Islet precursor cell (in vitro differentiated cells): ENCODE measurements at places on chromosomes 3 and 15.

DNA sequence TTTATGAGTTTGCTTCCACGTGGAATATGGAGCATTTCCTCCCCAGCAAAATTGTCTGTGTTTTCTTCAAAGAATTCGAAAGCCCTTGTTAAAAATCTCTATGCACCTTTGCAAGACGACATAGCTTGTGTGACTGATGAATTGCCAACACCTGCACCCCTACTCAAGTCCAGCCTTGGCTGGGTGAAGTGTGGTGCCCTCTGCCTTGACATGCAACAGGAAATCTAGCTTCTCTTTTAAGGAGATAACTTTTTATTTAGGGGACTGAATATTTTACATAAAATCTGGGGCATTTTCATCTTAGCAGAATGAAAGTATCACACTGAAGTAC, 647 bp downstream of the HMG20A start:
- DNase-seq = peak; percentile 46

GRCh38 chr15:99168601-99169580, 64.0 kb downstream of the SYNM start:
- no peak for DNase-seq

DNA sequence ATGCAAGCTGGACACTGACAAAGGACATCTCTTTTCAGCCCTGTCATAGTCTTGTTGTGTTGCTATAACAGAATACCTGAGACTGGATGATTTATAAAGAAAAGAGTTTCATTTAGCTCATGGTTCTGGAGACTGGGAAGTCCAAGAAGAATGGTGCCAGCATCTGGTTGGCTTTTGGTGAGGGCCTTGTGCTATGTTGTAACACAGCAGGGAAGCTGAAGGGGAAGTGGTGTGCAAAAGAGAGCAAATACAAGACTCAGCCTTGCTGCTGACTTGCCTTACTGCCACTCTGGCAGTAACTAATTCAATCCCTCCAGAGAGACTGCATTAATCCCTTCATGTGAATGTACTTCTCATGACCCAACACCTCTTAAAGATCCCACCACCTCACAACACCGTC, 356.3 kb upstream of the PROK2 start:
- no peak for DNase-seq

GRCh38 chr15:65355988-65356353, 21.8 kb downstream of the IGDCC3 start:
- no peak for DNase-seq

DNA sequence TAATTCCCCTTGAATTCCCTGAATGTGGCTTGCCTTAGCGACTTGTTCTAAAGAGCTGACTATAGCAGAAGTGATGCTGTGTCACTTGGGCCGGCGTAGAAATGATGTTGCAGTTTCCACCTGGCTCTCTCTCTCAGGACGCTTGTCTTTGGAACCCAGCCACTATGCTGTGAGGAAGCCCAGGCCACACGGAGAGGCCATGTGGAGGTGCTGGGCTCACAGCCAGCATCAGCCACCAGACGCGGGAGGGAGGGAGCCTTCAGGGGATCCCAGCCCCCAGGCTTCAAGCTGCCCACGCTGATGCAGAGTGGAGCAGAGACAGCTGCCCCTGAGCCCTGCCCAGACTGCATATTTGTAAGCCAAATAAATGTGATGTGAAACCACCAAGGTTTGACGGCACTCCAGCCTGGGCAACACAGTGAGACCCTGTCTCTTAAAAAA, 18.6 kb downstream of the RNU5B-1 start:
- DNase-seq = peak; percentile 52

DNA sequence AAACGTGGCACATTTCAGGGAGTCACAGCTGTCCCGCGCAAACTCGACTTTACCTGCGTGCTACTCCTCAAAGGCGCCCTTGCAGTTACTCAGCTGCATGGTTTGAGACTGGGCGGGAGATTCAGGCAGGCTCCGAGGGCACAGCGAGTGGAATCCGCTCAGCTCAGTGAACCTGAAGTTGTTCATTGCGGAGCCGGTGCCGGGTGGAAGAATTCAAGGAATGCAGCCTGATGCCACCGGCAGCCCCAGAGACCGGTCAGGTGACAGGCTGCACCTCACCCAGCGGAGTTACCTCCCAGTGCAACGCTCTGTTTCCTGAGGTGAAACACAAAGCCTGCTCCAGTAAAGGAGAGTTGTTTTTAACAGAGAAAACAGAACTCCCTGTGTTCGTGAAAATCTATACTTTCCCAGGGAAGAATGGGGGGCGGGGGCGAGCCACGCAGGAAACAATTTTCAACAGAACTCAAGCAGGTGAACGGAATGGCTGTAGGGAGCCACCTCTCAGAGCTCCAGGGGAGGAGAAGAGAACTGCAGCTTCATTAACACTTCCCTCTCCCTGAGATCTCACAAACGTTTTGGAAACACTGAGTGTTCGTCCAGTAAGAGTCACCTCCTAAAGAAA, 3.8 kb downstream of the VEPH1 start:
- DNase-seq = peak; percentile 96

GRCh38 chr15:91133511-91133910, 33.5 kb downstream of the SV2B start:
- DNase-seq = no peak

GRCh38 chr3:5226783-5227182, 39.3 kb downstream of the EDEM1 start:
- no peak for DNase-seq

DNA sequence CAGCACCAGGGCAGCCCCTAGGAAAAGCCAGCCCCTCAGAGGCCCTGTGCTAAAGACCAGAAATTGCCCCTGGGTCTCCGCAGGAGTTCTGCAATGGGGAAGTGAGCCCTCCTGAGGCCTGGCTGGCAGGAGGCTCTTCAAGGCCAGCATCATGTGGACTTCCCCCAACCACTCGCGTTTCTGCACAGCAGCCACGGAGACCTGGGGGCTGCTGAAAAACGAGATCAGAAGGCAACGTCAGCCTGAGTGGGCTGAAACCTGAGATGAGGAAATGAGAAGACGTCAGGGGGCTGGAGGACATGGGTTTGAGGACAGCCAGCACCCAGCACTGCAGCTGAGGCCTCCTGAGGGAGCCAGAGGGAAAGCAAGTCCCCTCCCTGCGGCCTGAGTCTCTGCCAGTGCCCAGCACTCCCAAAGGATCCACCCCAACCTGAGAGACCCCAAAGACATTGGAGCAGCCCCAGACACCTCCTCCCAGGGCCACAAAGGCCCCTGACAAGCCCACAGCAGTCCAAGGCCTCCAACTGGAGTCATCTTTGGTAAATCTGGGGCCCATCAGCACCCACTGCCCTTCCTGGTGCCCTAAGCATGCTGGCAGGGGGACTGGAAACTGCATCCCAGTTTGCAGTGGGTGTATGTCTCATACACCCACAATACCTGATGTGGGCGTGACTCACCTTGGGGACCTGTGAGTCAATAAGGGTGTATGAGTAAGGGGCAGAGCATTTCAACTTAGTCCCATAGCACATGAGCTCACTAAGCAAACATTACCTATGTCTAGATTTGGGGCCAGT, 29.2 kb upstream of the CYP11A1 start:
- peak; percentile 80 for DNase-seq

DNA sequence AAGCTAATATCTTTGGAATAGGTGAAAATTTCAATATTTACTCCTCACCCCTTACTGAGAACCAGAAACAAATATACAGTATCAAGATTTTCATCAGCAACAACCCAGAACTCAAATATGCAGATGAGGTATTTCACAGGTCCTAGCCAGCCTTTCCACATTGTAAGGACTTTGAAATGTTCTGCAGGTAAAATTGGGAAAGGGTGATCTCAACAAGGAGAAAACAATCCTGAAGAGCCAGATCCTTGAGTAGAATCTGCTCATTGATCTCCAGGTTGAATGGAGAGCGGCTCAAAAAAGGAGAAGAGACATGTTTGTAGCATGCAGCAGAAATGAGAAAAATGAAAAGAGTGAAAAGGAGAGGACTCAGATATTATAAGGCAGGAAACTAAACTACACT, 493.3 kb upstream of the NAALADL2 start:
- DNase-seq = no peak

DNA sequence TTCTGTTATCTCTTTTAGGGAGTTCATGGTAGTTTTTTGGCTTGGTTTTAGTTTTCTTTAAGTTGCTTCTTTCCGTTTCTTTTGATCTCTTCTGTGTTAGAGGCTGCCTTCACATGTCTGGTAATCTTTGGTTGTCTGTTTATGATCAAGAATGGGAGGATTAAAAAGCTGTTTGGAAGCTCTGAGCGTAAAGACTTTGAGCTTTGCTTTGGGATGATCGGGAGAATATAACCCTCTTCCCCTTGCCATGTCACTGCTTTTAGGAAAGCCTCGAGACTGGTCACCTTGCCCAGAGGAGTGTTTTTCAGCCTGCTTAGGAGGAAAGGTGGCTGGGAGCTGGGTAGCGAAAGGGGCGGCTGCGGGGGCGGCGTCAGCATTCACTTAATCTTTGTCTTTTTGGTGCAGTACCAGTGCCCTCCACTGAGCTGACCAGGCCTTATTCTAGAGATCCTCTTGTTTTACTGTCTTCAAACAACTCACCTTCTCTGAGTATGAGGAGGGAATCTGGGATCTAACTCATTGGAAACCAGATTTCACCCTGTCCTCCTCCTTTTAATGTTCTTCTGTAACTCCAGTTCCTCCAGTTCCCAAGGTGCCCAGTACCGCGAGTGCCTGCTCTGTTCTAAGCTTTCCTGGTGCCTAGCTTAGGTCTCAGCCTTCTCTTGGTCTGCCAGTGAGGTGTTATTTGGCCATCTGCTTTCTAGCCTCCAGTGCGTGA, 15.5 kb downstream of the TATDN2 start:
- peak; percentile 85 for DNase-seq

GRCh38 chr15:89034305-89034704, 54.0 kb upstream of the ABHD2 start:
- DNase-seq = no peak
